ENCODE measurements at places on chromosomes 3 and 15. TPM values are rescaled to one million over a fixed set of nuclear protein-coding genes. Genes with fewer than 3 reads are reported as not detected.

PAQR5 gene
- total RNA-seq = 22.6 TPM

DNA sequence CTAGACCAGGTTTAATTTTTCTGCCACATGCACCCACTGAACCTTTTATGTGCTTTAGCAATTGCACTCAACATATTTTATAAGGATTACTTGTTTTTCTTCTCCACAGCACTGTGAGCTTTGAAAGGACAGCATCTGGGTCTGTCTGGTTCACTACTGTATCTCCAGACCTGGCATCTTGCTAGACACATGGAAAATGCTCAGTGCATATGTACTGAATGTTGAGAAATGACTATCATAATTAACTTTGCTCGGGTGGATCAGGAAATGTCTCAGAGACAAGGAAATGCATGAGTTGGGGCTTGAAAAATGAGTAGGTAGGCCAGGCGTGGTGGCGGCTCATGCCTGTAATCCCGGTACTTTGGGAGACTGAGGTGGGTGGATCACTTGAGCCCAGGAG lies 40.2 kb downstream of the DOCK3 start:
- DNase-seq = peak; percentile 56
- no peak overlapping the region for H3K27ac ChIP-seq
- peaks cover 3% of the 10 kb centered on the region for H3K27me3 ChIP-seq

ACAD11 gene
- 18.4 TPM for total RNA-seq

- H3K36me3 ChIP-seq = no peaks in the 10 kb centered on the region
- no peaks in the 10 kb centered on the region for H3K27me3 ChIP-seq
These were observed 665 bp downstream of the GATM start for GRCh38 chr15:45377609-45378148.

DNA sequence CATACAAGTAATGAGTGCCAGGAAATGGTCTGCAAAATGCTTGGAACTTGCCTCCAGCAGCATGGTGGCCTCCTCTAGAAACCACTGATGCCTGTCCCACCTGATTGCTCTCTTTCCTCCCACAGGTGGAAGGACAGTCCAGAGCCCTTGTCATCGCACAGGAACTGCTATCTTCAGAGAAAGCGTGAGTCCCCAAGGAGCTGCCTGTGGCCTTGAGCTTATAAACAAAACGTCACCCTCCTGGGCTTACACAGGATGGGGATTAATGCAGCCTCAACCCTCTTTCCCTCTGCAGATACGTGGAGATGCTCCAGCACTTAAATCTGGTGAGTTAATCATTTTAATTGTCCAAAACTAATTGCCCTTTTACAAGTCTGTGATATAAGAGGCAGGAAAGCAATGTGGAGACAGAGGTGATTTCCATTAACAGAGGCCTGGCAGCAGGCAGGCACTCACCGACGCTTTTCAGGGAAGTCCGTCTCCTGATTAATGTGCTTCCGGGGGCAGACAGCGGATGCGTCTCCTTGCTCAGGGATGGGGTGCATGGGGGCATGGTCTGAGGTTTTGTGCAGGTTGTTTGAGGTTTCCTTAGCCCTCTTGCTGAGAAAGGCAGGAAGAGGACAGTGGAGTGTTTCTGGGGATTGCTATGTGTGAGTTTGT lies 61.8 kb downstream of the FGD5 start:
- peaks cover 2% of the 10 kb centered on the region for H3K36me3 ChIP-seq
- no peaks in the 10 kb centered on the region for H3K27me3 ChIP-seq
- H3K4me1 ChIP-seq = no peaks in the 10 kb centered on the region

DNA sequence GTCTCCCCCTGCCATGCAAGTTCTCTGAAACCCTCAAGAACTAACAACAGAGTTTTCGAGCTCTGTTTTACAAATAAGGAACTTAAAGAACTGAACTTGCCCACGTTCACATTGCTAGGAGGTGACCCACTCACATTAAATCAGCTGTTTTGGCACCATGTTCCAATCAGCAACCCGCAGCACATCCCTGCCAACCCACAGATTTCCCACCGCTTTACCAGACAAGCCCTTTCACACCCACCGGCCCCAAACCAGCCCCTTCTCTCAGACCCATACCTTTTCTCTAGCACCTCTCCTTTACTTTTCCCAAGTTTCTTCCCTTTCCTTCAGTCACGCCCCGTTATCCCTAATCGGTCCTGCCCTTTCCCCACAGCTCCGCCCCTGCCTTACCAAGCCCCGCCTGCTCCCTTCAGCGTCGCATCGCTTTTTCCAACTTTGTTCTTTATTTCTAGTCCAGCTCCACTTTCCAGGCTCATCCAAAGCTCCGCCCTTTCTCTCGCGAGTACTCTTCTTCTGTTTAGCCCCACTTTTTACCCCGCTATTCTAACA lies 804 bp upstream of the BRPF1 start:
- peak overlapping the region; percentile 81 for H3K27ac ChIP-seq
- H3K36me3 ChIP-seq = no peaks in the 10 kb centered on the region
- H3K4me3 ChIP-seq = peak overlapping the region; percentile 38
- H3K4me1 ChIP-seq = peaks cover 6% of the 10 kb centered on the region
- no peaks in the 10 kb centered on the region for H3K27me3 ChIP-seq

- H3K27me3 ChIP-seq = no peaks in the 10 kb centered on the region
- no peak overlapping the region for H3K4me3 ChIP-seq
- no peaks in the 10 kb centered on the region for H3K4me1 ChIP-seq
- no peak for DNase-seq
These were observed 6.2 kb upstream of the NIPA1 start for GRCh38 chr15:22780267-22780666.

ATP13A5 gene
- 1.1 TPM for total RNA-seq

ATP13A4 gene
- total RNA-seq = 114 TPM

- H3K4me3 ChIP-seq = no peak overlapping the region
- no peak overlapping the region for H3K27ac ChIP-seq
- H3K27me3 ChIP-seq = no peaks in the 10 kb centered on the region
- H3K4me1 ChIP-seq = no peaks in the 10 kb centered on the region
These were observed 38.4 kb downstream of the NDUFB4 start for GRCh38 chr3:120634539-120634938.

MST1 gene
- 13.3 TPM for total RNA-seq

TM6SF1 gene
- 4.3 TPM for total RNA-seq

DNA sequence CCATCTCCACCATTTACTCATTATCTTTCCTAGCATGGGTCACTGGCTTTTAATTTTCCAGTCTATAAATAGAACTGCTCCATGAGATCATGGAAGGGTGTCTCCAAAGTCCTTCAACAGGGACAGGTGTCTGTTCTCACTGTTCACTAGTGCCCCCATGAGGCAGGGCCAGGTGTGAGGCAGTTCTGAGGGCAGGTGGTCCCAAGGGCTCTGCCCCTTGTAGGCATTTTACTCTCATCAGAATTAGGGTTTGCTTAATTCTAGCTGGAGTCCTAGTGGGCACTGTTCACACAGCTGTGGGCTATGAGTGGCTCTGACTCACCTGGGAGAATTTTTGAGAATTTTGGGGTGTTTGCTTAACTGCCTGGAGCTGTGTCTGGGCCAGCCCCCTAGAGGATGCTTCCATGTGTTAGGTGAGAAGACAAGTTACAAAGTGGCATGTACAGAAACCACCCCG lies 248.0 kb upstream of the LYSMD4 start:
- H3K36me3 ChIP-seq = no peaks in the 10 kb centered on the region
- peaks cover 16% of the 10 kb centered on the region for H3K4me1 ChIP-seq
- no peak for DNase-seq
- no peaks in the 10 kb centered on the region for H3K27me3 ChIP-seq
- H3K4me3 ChIP-seq = no peak overlapping the region

DNA sequence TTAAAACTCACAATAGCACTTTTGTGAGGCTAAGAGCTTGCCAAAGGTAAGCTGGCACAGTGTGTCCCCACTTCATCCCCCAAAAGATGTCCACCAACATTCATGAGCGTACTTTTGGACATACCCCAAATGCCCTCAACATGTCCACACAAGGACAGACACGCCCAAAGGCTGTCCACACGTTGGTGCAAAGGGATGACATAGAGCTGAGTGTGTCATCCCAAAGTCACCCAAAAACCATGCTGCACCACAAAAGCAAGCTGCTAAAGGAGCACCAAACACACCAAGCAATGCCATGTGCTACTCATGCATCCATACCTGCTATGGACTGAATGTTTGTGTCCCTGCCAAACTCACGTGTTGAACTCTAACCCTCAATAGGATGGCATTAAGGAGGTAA lies 57.9 kb downstream of the KLF13 start:
- no peaks in the 10 kb centered on the region for H3K27me3 ChIP-seq
- H3K4me1 ChIP-seq = no peaks in the 10 kb centered on the region
- no peak overlapping the region for H3K4me3 ChIP-seq
- DNase-seq = no peak
- peaks cover 16% of the 10 kb centered on the region for H3K36me3 ChIP-seq

ARHGAP11A gene
- total RNA-seq = 2.7 TPM

APEH gene
- 119 TPM for total RNA-seq

DNA sequence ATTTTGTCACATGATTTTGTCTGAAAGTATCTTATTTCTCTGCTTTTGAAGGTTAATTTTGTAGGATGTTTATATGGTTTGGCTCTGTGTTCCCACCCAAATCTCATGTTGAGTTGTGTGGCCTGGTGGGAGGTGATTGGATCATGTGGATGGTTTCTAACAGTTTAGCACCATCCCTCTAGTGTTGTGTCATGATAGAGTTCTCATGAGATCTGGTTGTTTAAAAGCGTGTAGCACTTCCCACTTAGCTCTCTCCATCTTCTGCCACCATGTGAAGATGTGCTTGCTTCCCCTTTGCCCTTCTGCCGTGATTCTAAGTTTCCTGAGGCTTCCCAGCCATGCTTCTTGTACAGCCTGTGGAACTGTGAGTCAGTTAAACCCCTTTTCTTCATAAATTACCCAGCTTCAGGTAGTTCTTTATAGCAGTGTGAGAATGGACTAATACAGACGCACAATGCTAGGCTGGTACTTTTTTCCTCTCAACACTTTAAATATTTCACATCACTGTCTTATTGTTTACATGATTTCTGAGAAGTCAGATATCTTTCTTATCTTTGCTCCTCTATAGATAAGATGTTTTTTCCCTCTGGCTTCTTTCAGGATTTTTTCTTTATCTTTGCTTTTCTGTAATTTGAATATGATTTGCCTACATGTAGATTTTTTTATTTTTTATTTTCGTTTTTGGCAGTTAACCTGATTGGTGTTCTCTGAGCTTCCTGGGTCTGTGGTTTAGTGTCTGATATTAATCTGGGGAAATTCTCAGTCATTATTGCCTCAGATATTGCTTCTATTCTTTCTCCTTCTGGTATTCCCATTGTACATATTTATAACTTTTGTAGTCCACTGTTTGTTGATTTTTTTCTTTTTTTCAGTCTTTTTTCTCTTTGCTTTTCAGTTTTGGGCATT lies 22.2 kb downstream of the BTD start:
- H3K27me3 ChIP-seq = no peaks in the 10 kb centered on the region
- DNase-seq = no peak
- no peaks in the 10 kb centered on the region for H3K4me1 ChIP-seq

DNA sequence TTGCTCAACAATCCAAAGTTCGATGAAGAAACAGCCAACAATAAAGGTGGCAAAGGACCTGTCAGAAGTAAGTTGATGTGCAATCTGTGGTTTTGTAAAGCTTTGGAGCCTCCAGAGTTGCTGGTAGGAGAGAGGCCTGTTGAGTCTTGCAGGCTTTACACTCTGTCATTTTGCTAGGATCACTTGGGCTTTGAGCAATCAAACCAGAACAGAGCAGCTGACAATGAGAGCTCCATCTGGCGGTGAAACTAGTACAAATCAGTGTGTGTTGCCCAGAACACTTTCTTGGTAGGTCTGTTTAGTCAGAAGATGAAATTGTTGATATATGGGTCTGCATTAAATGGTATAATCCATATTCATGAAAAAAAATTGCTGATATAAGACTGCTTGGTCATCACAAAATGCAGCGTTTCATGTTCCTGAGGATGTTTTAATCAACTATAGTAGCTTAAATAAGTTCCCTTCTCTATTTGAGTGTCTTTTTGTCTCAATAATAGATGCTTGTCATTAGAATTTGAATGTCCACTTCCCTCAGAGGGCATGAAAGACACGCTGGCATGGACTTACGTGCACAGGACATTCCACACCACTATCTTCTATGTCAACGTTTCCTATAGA lies 25.7 kb downstream of the TMOD2 start:
- no peaks in the 10 kb centered on the region for H3K27me3 ChIP-seq
- H3K27ac ChIP-seq = no peak overlapping the region
- no peaks in the 10 kb centered on the region for H3K4me1 ChIP-seq
- H3K36me3 ChIP-seq = no peaks in the 10 kb centered on the region

DNA sequence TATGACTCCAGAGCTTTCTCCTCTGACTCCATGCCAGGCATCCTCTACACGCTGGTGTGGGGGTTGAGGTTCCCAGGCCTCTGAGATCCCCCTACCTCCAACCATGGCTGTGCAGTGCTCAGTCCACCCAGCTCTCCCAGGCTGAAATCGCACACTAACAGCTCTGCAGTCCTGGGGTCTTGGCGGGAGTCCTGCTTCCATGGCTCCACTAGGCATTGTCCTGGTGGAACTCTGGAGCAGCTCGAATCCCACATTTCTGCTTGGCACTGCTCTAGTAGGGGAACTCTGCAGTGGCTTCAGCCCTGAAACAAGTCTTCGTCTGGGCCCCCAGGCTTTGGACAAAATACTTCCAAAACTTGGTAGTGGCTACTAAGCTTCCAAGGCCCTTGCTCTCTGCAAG lies 50.7 kb downstream of the ROPN1B start:
- DNase-seq = no peak
- H3K27ac ChIP-seq = no peak overlapping the region
- peaks cover 17% of the 10 kb centered on the region for H3K36me3 ChIP-seq
- H3K27me3 ChIP-seq = no peaks in the 10 kb centered on the region

- H3K27me3 ChIP-seq = no peaks in the 10 kb centered on the region
- H3K4me1 ChIP-seq = no peaks in the 10 kb centered on the region
- DNase-seq = no peak
- H3K27ac ChIP-seq = no peak overlapping the region
These were observed 628.5 kb downstream of the GBE1 start for GRCh38 chr3:81132995-81133394.

All from lung (tissue), 17 donors.